ENCODE measurements at places on chromosomes 7 and 10.

GRCh38 chr10:22931948-22932347, 4.1 kb downstream of the ARMC3 start:
- H3K27me3 ChIP-seq, result no peaks in the 10 kb centered on the region
- no peak overlapping the region for H3K27ac ChIP-seq
- no peak overlapping the region for H3K4me3 ChIP-seq

DNA sequence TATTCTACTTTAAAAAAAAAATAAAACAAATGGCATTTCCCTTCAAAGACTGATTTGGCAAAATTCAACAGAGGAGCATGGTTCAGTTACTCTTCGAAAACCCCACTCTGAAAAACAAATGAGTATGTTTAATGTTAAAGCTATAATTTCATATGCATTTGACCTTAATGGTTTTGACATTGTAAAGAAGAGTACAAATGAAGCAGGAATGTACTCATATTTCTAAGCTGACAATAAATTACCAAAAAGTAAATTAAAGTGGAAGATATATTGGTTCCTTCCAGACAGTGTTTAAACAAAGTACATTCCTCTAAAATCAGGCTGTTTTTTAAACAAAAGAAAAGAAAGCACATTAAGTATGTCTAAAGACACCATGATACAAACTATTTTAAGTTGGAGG, 16.4 kb downstream of the RGS10 start:
- H3K4me3 ChIP-seq, result no peak overlapping the region
- H3K36me3 ChIP-seq, result peaks cover 11% of the 10 kb centered on the region
- DNase-seq, result peak; percentile 34

DNA sequence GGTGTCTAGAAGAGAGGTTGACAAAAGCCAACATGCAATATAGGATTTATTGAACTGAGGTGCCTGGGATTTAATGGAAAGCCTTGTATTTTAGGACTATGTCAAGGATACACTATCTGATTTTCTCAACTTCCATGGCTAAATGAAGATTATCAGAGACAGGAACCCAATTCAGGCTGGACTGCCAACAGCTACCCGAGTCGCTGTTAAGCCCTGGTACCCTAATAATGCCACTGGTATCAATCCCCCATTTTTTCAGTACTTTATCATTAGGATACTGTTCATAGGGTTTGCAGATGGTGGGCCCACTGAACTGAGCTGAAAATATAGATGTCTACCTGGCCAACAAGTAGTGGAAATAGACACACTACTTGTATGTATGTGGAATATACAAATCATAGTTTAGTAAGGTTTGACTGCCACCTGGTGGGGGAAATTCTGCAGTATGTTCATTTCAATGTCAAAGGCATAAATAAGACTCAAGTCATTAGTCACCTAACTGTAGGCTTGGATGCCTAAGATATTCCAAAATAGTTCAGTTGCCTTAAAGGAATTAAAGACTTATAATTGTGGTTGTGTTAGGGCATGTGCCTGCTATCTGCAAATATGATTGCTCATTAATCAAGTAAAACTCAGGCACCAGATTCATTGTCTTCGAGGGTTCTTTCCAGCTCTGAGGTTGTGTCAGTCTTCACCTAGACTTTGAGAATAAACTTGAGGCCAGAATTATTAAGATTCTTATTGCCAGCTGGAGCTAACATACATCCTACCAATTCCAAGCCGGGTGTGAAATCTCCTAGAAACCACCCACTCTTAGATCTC, 34.1 kb upstream of the NOBOX start:
- no peak overlapping the region for H3K4me3 ChIP-seq
- no peak for DNase-seq
- no peaks in the 10 kb centered on the region for H3K36me3 ChIP-seq
- H3K4me1 ChIP-seq, result no peaks in the 10 kb centered on the region
- H3K27me3 ChIP-seq, result no peaks in the 10 kb centered on the region
- no peak overlapping the region for H3K27ac ChIP-seq

DNA sequence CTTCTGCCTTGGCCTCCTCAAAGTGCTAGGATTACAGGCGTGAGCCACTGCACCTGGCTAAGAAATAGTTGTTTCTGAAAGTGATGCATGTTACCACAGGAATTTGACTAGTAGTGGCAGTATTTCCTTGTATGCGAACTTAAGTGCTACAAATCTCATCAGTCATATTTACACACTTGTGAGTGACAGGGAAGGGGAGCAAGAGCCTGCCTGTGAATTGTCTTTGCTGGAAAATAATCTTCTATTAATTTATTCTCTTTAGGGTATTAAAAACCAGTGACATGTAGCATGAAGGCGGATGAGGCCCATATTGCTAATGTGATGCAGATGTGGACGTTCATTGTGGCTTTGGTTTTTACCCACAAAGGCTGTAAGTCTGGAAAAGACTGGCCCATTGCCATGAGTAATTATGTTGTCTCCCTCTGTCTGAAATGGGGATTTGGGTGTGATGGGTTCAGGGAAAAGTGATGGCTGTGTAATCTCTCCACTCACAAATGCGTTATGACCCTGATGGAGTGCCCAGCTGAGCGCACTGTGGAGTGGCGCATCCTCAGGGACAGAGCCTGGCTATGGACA, 97.6 kb downstream of the CCNY start:
- no peaks in the 10 kb centered on the region for H3K36me3 ChIP-seq
- H3K27ac ChIP-seq, result no peak overlapping the region
- H3K4me1 ChIP-seq, result peaks cover 9% of the 10 kb centered on the region

GRCh38 chr7:26156451-26157420, 4.7 kb downstream of the NFE2L3 start:
- peak overlapping the region; percentile 29 for H3K4me3 ChIP-seq
- H3K27me3 ChIP-seq, result no peaks in the 10 kb centered on the region
- peak overlapping the region; percentile 97 for H3K27ac ChIP-seq
- H3K4me1 ChIP-seq, result peaks cover 71% of the 10 kb centered on the region
- no peaks in the 10 kb centered on the region for H3K36me3 ChIP-seq
- DNase-seq, result peak; percentile 88

DNA sequence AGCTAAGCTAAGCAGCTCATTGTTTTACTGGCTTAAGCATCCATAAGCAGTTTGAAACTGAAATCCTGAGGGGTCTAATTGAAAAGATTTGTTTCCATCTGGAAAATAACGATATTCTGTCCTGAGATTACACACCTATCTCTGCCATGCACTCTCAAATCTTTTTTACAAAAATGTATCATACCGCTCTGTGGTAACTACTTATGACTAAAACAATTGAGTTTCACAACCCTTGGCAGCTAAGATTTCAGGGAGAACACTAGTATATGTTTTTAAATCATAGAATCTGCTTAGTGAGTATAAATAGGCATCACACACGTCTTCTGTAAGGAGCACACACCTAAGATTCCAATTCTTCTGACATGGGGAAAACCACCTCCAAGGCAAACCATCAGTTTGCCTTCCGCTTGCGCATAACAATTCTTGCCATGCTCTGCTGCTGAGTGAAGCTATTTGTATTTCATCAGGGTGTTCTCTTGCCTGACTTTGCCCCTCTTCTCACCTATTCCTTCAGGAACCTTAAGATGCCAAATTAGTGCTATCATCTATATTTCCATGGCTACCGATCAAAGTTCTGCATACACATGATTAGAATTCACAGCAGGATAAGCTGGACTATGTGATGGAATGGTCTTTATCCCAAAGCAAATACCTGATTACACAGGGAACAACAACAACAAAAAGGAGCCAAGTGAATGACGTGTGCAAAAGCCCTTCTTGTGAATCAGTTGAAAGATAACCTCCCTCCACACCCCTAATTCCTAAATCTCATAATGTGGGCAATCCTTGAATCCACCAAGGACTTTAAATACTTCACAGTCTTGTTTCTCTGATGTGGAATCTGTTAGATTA, 40.9 kb downstream of the PRPF18 start:
- DNase-seq, result no peak
- H3K4me3 ChIP-seq, result no peak overlapping the region
- H3K4me1 ChIP-seq, result no peaks in the 10 kb centered on the region
- H3K27me3 ChIP-seq, result no peaks in the 10 kb centered on the region
- peaks cover 28% of the 10 kb centered on the region for H3K36me3 ChIP-seq

DNA sequence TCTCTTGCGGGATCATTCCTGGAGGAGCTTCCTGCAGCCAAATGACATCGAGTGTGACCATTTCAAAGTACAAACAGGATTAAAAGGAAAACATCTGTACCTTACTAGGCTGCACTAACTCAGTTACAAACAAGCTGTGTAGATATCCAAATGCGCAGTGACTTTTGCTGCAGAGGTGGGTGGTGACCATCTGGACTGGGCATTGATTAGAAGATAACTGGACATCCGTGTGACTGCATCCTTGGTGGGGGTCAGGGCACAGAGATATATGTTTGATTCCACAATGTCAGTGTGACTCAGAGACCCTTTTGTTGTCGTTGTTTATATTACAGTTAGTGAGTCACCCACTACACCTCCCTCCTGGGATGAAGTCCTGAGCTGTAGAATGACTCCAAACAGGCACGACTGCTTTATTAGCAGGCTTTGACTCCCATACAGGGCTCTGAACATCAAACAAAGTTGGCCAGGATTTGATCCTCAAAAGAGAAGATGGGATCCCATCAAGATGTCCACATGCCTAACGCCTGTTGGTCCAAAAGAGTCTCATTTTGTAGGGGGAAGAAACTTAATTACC, 56.7 kb upstream of the SDK1 start:
- peaks cover 29% of the 10 kb centered on the region for H3K4me1 ChIP-seq
- peak; percentile 90 for DNase-seq
- H3K27me3 ChIP-seq, result no peaks in the 10 kb centered on the region
- no peak overlapping the region for H3K4me3 ChIP-seq
- H3K36me3 ChIP-seq, result no peaks in the 10 kb centered on the region

GRCh38 chr7:133029463-133029862, 52.4 kb downstream of the CHCHD3 start:
- DNase-seq, result no peak
- no peaks in the 10 kb centered on the region for H3K4me1 ChIP-seq

GRCh38 chr7:80884511-80885195, 34.2 kb downstream of the SEMA3C start:
- DNase-seq, result peak; percentile 53
- H3K4me1 ChIP-seq, result peaks cover 33% of the 10 kb centered on the region
- no peak overlapping the region for H3K4me3 ChIP-seq
- H3K36me3 ChIP-seq, result no peaks in the 10 kb centered on the region

DNA sequence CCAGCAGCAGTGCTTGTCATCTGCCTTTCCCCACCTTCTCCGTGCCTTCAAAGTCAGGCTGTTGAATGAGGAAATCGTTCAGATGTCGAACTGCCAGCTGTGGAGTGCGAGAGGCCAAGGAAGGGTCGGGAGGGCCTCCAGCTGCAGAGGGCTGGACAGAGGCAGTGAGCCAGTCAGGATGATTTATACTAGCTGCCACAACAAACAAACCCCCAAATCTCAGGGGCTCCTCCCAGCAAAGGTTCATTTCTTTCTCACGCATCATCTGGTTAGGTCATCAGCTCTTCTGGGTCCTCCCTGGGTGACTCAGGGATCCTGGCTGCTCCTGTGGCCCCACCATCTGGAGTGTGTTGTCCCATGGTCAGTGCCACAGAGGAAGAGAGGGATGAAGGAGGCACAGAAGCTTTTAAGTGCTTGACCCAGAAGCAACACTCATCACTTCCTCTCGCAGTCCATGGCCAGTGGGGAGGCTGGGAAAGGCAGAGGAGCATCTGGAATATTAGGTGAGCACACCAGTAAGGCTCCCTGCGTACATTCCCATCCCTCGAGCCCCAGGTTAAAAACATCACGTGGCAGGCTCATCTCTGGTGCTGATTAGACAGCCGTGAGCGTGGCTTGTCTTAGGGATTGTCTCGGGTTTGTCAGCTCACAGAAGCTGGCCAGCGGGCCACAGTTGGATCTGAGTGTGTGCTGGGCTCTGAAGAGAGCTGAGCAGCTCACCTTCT, 140.7 kb downstream of the RGS10 start:
- H3K27me3 ChIP-seq, result no peaks in the 10 kb centered on the region
- H3K27ac ChIP-seq, result peak overlapping the region; percentile 46
- H3K36me3 ChIP-seq, result no peaks in the 10 kb centered on the region
- no peak overlapping the region for H3K4me3 ChIP-seq
- peaks cover 15% of the 10 kb centered on the region for H3K4me1 ChIP-seq

GRCh38 chr10:56874950-56875349, 513.9 kb upstream of the ZWINT start:
- no peak overlapping the region for H3K27ac ChIP-seq
- H3K36me3 ChIP-seq, result no peaks in the 10 kb centered on the region
- no peak overlapping the region for H3K4me3 ChIP-seq

DNA sequence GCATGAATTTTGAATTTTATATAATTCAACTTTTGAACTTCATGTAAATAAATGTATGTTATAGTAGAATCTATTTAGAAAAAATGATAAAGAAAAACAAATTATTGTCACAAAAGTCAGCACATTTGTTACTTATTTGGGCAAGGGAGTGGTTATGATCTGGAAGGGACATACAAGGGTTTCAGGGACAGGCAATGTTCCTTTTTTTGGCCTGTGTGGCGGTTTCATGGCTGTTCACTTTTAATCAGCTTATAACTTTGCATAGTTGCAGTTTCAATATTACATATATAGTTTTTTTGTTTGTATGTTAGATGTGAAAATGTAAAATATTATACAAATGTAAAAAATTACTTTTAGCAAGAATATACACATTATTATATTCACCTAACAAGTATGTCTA, 256.2 kb downstream of the PCLO start:
- DNase-seq, result no peak
- no peak overlapping the region for H3K27ac ChIP-seq
- no peaks in the 10 kb centered on the region for H3K4me1 ChIP-seq
- H3K36me3 ChIP-seq, result no peaks in the 10 kb centered on the region
- H3K27me3 ChIP-seq, result no peaks in the 10 kb centered on the region

GRCh38 chr7:37476881-37477450, 28.3 kb upstream of the ELMO1 start:
- H3K27me3 ChIP-seq, result peaks cover 3% of the 10 kb centered on the region
- no peaks in the 10 kb centered on the region for H3K36me3 ChIP-seq
- no peak overlapping the region for H3K27ac ChIP-seq
- no peak for DNase-seq

GRCh38 chr10:131746241-131746711, 154.5 kb upstream of the PPP2R2D start:
- no peaks in the 10 kb centered on the region for H3K27me3 ChIP-seq
- no peak overlapping the region for H3K27ac ChIP-seq
- DNase-seq, result no peak
- no peaks in the 10 kb centered on the region for H3K4me1 ChIP-seq
- no peaks in the 10 kb centered on the region for H3K36me3 ChIP-seq

GRCh38 chr10:5810225-5810624, 3.0 kb downstream of the GDI2 start:
- H3K27ac ChIP-seq, result no peak overlapping the region
- peak; percentile 2 for DNase-seq
- H3K27me3 ChIP-seq, result no peaks in the 10 kb centered on the region
- H3K4me1 ChIP-seq, result peaks cover 26% of the 10 kb centered on the region
- peaks cover 52% of the 10 kb centered on the region for H3K36me3 ChIP-seq
- no peak overlapping the region for H3K4me3 ChIP-seq

DNA sequence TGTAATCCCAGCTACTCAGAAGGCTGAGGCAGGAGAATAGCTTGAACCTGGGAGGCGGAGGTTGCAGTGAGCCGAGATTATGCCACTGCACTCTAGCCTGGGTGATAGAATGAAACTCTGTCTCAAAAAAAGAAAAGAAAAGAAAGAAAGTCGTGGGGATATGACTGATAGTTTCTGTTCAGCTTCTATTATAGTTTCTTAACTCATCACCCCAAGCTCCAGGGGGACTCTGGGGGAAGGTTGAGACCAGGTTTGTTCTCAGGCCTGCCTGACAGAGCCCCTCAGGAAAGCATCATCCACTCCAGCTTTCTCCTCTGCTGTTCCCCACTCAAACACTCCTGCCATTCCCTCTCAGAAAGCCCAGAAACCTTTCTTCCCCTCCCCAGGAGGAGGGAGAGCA, 542.4 kb upstream of the GALNT17 start:
- no peaks in the 10 kb centered on the region for H3K27me3 ChIP-seq

Data from SJSA1 (cell line).